ENCODE measurements at places on chromosomes 13 and 19.

- DNase-seq = no peak
Observed at GRCh38 chr13:96734499-96734898, 259.8 kb downstream of the OXGR1 start.

GRCh38 chr13:39777527-39778061 lies 122.1 kb downstream of the COG6 start:
- DNase-seq = peak; percentile 13

- no peak for DNase-seq
Observed at GRCh38 chr13:80086304-80086721, 254.6 kb downstream of the SPRY2 start.

DNA sequence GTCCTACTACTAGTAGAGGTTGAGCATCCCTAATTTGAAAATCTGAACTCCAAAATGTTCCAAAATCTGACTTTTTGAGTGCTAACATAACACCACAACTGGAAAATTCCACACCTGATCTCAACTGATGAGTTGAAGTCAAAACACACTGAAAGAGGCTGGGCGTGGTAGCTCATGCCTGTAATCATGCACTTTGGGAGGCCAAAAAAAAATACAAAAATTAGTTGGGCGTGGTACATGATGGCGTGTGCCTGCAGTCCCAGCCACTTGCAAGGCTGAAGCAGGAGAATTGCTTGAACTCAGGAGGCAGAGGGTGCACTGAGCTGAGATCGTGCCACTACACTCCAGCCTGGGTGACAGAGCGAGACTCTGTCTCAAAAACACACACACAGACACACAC lies 29.9 kb downstream of the USP12 start:
- DNase-seq = no peak

DNA sequence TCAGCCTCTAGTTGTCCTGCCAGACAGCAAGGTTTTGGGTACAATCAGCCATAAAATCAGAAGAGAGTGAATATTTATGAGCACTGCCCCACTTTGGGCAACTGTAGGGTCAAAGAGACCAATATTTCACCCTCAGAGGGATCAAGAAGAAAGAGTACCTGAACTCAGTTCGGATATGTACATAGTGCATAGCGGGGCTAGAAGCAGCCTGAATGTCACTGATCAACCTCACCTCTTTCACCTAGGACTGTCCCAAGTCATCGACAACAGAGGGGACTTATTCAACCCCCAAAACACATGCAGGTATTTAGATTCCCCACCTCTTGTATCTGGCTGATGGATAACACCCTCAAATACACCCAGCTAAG lies 446.9 kb downstream of the COG6 start:
- no peak for DNase-seq

DNA sequence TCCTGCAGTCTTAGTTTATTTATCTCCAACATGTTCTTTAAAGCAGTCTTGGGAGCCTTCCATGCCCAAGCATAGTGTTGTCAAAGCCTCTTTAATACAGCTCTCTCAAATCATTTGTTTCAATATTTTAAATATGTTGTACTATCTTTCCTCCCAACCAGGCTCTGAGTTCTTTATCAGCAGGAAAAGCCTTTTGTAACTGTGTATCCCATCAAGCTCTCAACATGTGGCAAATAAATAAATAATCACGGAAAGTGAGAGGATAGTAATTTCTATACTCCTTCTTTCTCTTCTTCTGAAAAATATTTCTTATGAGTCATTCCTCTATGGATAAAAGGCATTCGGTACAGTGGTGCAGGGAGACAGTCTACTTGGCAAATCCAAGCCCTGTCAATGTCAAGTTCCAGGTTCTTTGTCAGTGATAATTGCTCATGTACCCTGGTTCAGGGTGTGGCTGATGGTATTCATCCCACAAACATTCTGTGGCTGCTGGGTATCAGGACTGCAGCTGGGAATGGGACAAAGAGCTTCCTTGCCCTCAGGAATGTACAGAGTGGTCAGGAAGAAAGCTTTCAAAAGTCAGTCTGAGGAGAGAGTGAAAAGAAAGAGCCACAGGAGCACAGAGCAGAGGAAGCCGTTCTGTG lies 384.3 kb downstream of the EFNB2 start:
- DNase-seq = no peak

- DNase-seq = no peak
Observed at GRCh38 chr13:21701460-21701859, 30.6 kb downstream of the FGF9 start.

DNA sequence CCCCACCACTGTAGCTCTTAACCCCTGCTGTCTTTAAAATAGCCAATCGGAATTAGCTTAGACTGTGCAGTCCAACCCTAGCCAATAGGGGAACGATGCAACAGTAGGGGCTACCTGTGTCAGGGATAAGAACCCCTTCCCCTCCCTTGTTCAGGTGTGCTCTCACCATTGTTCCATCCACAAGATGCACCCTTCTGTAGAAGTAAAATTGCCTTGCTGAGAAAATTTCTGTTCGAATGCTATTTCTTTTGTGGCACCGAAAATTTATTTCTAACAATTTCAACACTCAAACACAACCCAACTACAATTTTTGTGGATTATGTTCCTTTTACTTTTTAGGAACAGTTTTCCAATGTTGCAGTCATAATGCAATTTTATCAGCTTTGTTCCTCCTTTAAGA lies 3.6 kb upstream of the ZNF583 start:
- DNase-seq = no peak

DNA sequence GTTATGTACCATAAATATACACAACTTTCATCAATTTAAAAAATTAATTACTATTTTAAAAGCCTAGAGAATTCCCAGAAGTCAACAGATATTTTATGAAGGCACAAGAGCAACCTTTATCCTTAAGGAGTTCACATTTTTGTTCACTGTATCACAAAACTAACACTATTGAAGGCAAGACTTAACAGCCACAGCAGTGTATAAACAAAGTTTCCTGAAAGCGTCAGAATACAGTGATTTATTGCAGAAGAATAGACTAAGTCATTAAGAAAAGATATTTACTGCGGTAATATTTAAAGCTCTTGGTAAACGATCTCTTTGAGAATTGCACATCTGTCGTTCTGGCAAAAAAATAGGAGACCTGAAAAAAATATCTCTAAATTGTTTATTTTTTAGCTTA lies 419.3 kb upstream of the NBEA start:
- no peak for DNase-seq

DNA sequence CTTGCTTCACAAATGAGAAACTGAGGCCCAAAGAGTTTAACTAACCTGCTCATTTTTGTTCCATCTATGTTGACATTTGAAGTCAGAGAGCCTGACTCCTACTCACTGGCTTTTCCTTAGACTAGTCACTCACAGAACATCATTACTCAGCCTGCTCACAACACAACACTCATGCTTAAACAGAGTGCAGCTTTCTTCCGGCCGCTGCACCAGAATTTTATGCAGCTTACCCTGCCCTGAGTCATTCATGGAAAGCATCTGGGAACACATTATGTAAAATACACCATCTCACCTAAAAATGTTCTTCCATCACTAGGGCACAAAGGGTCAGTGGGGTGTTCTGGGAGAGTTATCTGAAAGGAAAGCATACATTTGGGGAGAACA lies 303.4 kb downstream of the SPRY2 start:
- DNase-seq = no peak

DNA sequence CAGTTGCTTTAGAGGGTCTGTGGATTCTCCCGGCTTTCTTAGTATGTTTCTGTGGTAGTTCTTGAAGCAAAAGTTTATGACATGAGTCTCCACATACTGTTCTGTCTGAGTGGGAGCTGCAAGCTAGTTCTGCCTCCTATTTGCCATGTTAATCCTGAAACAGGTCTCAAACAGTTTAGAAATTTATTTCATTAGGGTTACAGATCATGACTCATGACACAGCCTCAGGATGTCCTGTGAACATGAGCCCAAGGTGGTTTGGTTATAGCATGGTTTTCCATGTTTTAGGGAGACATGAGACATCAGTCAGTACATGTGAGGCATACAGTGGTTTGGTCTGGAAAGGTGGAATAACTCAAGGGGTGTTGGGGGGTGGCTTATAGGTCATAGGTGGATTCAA lies 77.5 kb downstream of the FNDC3A start:
- DNase-seq = no peak

GRCh38 chr19:53870485-53870844 lies 2.8 kb downstream of the MYADM start:
- no peak for DNase-seq

DNA sequence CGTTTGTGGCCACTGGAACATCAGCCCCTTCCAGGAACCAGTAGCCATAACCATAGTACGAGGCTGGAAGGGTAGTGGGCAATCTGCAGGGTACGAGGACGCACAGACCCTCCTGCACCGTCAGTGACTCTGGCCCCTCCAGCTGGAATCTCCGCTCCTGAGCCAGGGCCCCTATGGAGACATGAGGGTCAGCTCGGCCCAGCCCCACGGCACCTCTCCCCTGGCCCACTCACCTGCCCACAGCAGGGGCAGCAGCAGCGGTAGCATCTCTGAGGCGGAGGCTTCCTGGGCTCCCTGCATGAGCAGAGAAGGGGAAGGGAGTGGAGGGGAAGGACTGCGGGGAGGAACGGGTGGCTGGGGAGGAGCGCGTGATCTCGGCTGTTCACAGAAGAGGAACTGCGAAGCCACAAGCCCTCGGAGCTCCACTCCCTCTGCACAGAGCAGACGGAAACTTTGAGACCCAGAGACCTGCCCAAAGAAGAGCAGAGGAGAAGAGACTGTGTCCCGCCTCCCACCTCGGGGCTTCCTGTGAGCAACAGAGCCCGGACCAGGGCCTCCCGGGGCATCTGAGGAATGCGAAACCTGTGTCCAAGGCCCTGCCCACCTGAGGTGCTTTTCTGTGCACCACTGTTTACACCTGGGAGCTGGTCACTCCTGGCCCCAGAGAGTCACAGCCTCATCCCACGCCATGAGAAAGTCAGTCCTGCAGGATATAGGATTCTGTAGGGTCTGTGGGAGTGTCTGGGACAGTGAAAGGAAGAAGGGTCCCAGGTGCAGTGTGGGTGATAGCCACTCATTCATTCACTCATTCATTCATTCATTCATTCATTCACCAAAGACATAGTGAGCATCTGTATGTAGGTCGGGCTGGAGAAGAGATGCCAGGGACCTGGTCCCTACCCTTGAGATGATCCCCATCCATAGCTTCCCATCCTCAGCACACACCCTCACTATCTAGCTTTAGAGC lies at the start of gene SIGLEC6:
Gene SIGLEC6, minus strand, starts transcription at position 322 of the 967 bp plus-strand sequence. Its CDS starts 22 bp downstream, at position 300.
- no peak for DNase-seq

DNA sequence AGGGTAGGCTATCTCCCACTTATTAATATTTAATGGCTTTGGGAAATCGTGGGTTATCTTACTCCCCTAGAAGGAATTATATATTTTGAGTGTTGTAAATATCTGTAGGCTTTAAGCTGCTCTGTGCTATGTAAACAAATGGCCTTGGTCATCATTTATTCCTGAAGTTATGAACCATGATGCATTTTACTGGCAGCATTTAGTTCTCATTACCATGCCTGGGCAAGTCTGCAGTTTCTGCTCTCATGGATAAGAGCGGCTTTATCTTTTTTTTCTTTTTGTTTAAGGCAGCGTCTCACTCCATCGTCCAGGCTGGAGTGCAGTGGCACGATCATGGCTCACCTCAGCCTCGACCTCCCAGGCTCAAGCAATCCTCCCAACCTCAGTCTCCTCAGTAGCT lies 156.1 kb downstream of the IRS2 start:
- DNase-seq = no peak

DNA sequence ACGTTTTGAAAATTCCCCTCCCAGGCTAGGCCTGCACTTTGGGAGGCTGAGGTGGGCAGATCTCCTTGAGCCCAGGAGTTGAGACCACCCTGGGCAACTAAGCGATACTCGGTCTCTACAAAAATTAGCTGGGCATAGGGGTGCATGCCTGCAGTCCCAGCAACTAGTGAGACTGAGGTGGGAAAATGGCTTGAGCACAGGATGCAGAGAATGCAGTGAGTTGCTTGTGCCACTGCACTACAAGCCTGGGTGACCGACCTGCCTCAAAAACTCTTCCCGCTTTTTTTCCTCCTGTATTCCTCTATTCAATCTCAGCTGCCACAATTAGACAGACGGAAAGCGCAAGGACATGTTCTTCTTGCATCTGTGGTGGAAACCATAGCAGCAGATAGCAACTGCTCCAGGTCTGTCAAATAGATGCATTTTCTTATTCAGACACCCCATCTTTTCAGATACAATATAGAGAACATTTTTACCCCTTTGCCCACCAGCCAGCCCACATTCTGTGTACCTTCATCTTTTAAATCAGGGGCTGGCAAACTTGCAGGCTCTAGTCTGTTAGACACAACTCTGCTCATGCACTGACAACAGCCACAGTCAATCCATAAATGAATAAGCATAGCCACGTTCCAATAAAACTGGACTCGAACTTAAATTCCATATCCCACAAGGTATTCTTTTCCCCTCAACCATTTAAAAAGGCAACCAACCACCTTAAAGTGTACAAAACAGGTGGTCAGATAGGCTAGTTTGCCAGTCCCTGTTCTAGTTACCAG lies 4.8 kb downstream of the TPT1 start:
- DNase-seq = no peak

- DNase-seq = no peak
Observed at GRCh38 chr13:111166882-111167675, 52.0 kb downstream of the ARHGEF7 start.

GRCh38 chr13:58994077-58994476 lies 1169.7 kb downstream of the DIAPH3 start:
- DNase-seq = no peak

DNA sequence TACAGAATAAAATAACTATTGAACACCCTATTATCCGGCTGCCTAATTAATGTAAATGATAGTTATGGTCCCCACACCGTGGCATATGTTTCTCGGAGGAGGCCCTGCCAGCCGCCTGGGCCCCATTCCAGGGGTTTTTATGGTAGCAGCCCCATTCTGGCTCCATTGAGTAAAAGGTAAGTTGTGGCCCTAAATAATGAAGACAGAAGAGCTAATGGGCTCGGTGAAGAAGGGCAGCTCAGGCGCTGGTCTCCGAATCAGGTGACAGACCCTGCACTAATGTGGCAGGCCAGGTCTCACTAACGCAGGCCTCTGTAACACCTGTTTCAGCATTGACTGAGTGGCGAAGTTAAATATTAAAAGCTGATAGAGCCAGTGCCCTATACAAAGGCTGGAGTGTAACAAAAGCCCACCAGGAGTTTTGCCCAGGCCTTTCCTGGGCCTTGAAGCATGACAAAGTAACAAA lies 19.1 kb downstream of the POP4 start:
- no peak for DNase-seq

- DNase-seq = no peak
Observed at GRCh38 chr13:38606699-38607535, 80.0 kb upstream of the FREM2 start.

- no peak for DNase-seq
Observed at GRCh38 chr19:41700381-41701195, 7.8 kb upstream of the CEACAM5 start.

Data from activated T-helper 9 cell treated with anti-CD3 and anti-CD28 coated beads, Interleukin-2, amount 50 U/mL, for 16 hours (primary cell).